ENCODE measurements at places on chromosomes 12 and 14.

DNA sequence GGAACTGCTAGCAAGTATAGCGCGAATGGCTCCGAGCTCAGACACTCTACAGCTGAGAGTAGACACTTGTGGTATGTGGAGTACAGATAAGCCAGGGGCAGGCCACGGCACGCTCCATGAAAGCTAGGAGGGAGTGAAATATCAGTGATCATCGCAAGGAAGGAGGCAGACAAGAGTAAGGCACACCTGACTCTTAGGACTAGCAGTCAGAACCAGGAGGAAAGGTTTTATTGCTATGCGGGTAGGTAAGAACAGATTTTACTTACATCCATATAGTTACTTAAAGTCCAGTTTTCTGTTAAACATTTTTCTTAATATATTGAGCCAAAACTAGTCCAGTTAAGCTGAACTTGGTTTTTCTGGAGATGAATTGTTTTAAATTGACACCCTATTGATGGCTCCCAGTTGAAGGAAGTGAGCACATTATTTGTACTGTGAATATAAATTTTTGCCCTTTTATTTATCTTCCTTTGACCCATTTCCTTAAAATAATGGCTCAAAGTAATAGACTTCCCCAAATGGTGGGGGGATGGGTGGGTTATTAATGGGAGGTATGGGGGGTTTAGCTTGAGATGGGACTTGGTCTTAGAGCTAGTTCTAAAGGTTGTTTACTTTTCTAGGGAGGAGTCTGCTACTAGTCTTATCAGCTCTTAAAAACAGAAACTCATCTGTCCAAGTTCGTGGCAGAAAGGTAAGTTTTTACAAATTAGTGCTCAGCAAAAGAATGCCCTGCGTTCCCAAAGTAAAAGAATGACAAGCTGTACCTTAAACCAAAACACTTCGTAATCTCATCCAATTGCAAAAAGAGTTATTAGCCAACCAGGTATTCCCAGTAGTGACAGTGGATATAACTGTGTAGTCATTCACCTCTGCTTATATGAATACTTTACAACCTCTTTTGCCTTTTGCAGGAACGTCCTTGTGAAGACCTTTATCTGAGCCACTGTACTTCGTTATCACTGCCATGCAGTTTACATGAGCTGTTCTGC lies 5.8 kb downstream of the HNRNPA1 start:
- no peak for DNase-seq

DNA sequence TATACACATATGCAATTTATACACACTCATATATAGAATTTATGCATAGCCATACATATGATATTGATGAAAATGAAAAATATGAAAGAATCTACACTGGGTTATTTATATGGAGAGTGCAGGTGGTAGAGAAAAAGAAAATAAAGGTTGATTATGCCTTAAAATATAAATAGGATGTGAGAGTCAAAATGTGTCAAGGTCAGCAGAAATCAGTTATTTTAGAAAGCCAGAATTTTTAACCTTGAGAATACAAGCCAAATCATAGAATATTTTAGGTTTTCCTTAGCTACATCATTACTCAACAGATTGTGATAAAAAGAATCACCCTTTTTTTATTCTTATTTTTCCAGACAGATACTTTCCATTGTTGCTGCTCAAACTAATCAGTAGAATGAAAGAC lies 146.2 kb downstream of the SLC6A15 start:
- DNase-seq = no peak

DNA sequence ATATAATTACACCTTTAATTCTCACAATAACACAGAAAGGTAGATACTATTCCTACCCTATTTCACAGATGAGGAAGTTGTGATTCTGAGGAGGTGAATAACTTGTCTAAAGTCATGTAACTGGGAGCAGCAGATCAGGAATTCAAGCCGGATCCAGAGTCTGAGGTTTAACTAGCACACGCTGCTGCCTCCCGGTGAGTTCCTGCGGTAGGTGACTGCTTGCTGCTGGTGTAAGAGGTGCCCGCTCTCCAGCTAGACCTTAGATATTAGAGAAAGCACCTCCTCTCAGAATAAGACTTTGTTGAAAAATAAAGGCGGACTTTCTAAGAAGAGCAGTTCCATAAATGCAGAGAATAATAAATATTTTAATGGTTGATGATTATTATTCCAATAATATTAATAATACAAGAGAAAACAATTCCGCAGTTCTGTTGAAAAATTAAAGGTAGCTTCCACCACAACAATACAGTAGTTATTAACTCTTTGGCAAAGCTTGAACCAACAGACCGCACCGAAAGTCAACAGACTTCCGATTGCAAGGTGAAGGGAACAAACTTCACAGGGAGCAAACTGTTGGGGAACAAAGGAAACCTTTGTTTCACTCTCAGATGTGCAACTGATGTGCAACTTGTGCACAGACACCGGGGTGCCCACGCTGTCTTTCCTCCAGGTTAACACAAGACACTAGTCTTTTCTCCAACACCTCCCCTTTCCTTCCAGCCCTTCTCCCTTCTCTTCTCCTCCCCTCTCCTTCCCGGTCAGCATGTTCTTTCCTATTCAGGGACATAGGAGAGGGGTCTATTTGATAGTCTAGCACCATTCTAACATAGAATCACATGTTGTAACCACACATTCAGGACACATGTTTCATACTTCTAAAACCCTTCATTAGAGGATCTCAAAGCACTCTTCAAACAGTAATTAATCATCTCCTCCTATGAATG lies 73.2 kb upstream of the EGLN3 start:
- DNase-seq = no peak

DNA sequence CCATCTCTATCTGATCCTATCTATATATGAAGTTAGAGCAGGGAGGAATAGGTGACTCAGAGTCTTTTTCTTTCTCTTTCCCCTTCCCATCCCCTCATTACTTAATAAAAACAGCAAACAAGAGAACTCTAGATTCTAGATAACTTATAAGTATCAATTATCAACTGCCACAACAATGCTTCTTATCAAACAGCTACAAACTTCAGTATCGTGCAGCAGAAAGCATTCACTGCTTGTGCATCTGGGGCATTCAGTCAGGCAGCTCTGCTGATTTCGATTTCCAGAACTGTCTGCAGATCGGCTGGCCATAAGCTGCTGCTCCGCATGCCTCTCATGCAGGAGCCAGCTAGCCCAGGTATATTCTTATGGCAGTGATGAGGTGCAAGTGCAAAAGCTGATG lies 19.4 kb downstream of the A2ML1 start:
- no peak for DNase-seq

DNA sequence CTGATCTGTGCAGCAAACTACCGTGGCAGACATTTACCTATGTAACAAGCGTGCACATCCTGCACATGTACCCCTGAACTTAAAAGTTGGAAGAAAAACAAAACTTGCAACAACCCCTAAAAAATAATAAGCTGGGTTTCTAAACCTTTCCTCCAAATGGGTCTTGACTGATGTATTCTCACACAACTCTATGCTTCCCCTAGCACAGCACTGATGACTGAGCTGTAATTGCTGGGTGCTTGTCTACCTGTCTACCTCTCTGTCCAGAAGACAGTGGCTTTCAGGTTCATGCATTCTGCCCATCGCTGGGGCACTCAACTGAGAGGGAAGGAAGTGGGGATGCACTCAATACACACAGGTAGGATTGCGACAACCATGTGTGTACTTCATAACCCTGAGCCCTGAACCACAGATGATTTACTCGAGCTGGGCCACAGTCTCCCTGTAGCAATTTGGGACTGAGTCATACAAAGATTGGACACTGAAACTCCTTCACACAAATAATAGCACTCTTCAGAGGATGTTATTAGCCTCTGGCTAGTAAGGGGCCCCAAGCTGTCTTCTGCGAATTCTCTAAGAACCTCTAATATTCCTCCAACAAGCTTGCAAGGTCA lies 44.8 kb upstream of the TMPO start:
- DNase-seq = no peak

GRCh38 chr12:56338308-56339157 lies at the start of gene IL23A:
Gene IL23A, plus strand, starts transcription at chr12:56338884. Its CDS starts 161 bp downstream, at chr12:56339045.
- DNase-seq = peak; percentile 81

- DNase-seq = no peak
Observed at GRCh38 chr14:99755068-99755405, 38.2 kb upstream of the EML1 start.

GRCh38 chr12:40515041-40515816 lies 177.0 kb upstream of the CNTN1 start:
- no peak for DNase-seq

GRCh38 chr12:105482951-105483350 lies 152.5 kb downstream of the C12orf75 start:
- DNase-seq = no peak

GRCh38 chr12:77746096-77746495 lies 84.6 kb upstream of the NAV3 start:
- DNase-seq = peak; percentile 78

- DNase-seq = no peak
Observed at GRCh38 chr12:52788192-52788875, 7.6 kb downstream of the KRT3 start.

GRCh38 chr12:81530352-81530751 lies 228.8 kb downstream of the PPFIA2 start:
- no peak for DNase-seq

DNA sequence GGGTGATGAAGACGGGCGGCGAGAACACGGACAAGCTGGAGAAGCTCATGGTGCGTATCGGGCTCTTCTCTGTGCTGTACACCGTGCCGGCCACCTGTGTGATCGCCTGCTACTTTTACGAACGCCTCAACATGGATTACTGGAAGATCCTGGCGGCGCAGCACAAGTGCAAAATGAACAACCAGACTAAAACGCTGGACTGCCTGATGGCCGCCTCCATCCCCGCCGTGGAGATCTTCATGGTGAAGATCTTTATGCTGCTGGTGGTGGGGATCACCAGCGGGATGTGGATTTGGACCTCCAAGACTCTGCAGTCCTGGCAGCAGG lies 1.9 kb downstream of the FZD10 start:
- DNase-seq = no peak

GRCh38 chr12:96980991-96981414 lies 73.9 kb downstream of the NEDD1 start:
- DNase-seq = peak; percentile 25

DNA sequence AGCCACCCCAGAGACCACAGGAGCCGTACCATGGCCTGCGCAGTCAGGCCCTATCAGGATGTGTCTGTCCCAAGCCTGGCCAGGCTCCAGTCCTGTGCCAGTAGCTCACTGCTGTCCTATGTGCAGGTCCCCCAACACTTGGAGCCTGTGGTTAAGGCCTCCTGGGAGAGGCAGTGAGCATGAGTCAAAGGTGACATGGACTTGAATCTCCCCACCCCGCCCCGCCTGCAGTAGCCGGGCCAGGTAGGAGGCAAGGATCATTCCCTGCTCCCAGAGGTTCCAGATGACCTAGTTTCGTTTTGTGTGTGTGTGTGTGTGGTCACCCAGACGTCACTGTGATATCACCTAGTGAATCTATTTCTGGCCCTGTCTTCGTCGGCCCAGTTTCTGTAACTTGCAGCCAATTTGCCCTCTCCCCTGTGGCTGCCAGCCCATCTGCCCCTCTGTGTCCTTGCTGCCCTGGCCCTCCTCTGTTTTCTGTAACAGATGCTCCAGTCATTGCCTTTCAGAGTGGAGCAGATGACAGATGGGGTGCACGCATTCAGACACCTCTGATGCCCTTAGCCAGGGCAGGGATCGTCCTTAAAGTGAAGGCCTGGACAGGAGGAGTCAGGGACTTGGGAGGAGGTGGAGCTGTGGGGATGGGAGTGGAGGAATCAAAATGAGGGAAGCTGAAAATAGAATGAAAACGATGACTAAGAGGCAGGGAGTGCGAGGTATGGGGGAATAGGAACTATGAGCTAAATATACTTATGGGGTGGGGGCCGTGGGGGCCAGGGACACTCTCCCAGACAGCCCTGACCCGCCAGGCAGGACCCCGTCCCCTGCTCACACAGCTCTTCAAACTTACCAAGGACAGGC lies 37.4 kb downstream of the SLC6A12 start:
- DNase-seq = no peak

GRCh38 chr14:24634158-24634557 lies at the start of gene GZMB:
Gene GZMB, minus strand, starts transcription at chr14:24634190. Its CDS starts 30 bp downstream, at chr14:24634160.
- no peak for DNase-seq

GRCh38 chr12:71392521-71393145 lies 47.0 kb upstream of the LGR5 start:
- peak; percentile 59 for DNase-seq

- peak; percentile 77 for DNase-seq
Observed at GRCh38 chr12:110280392-110280778, 662 bp upstream of the ATP2A2 start.

- DNase-seq = no peak
Observed at GRCh38 chr12:7093892-7094291, 1.6 kb upstream of the C1R start.

GRCh38 chr12:14554281-14555007 lies 13.2 kb downstream of the PLBD1 start:
- peak; percentile 21 for DNase-seq

DNA sequence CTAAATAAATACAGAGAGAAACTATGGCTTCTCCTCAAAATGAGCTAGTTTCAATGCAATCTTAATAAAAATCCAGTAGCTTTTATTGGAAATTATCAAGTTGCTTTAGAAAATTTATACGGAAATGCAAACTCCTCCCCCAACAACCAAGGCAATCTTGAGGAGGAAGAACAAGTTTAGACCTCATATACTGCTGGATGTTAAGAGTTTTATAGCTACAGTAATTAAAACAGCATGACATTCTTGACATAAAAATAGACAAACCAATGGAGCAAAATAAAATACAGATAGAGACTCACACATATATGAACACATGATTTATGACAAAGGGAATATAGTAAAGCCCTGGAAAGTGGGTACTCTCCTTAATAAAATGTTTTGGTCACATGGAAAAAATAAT lies 368.7 kb downstream of the C12orf75 start:
- DNase-seq = no peak

DNA sequence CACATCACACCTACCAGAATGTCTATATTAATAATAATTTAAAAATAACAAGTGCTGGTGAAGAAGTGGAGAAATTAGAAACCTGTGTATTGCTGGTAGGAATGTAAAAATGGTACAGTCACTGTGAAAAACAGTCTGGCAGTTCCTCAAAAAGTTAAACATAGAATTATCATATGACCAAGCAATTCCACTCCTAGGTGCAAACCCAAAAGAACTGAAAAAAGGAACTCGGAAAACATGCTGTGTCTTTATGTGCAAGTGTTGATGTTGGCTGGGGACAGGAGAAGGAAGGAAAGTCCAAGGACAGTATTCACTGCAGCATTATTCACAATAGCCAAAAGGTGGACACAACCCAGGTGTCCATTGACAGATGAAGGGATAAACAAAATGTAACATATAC lies 146.5 kb downstream of the TTC7B start:
- no peak for DNase-seq

DNA sequence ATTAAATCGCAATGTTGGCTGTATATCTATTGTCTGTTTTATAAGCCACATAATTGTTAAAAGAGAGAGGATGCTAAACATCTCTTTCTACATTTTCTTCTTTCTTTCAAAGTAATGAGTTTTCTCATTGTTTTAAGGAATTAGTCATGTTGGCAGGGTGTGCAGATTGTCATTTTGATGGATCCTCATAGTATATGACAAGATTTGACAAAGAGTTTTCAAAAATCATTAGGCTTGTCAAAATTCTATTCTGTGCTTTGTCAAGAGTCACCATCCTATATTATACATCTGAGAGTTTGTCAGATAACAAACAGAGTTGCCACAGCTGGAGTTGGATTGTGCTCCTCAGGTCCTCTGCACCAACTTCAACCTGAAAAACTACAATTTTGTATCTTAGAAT lies 35.4 kb upstream of the APPL2 start:
- no peak for DNase-seq

GRCh38 chr12:47509398-47509851 lies 196.4 kb downstream of the RPAP3 start:
- DNase-seq = no peak

GRCh38 chr14:23056956-23057756 lies at the start of gene CDH24:
Gene CDH24, minus strand, starts transcription at chr14:23057520. Its CDS starts 1,787 bp downstream, at chr14:23055733.
- no peak for DNase-seq

- no peak for DNase-seq
Observed at GRCh38 chr12:61857968-61858367, 402.2 kb upstream of the USP15 start.

Data from COR-L47 (cell line).